ENCODE measurements at places on chromosomes 5 and 9.

DNA sequence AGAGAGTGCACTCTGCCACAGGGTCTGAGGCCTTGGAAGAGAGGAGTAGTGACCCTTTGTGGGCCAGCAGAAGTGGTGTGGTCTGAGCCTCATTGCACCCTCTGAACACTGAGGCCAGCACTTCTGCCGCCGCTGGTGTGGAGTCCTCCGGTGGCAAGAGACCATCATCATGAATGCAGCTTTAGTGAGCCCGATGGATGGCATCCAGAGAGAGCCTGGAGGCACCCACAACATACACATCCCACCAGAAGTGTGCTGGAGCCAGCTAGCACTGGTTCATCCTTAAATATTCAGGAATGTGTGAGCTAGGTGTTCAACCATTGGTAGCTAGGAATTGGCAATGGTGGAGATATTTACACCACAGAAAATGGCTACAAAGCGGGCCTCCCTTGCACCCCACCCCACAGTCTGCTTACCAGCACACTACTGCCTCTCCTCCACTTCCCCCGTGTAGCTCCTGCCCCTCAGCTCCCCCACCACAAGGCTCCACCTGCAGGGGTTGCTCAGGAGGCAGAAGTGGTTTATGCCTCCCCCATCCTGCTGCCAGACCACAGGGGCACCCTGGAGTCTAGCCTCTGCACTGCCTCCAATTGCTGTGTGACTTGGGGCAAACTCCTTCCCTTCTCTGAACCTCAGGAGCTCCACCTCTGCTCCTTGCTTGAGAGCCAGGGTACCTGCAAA is 16.4 kb downstream of the SLC6A7 start:
- no peak for DNase-seq

DNA sequence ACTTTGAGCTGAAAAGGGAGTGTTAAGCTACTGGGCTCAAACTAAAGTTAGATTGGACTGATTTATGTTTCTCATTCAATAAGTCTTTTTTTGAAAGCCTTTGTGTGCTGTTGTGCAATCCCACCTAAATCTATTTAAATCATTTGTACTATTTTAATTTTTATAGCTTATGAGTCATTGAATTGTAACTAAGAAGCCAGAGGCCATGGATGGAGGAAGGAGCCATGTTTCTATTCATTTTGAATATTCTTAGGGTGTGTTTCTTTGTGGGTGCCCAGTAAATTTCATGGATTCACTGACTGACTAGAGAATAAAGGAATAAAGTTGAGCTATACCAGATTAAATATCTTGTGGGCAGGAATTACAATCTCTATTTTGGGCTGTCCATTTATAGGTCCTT is 238.5 kb downstream of the KIF4B start:
- DNase-seq: no peak

GRCh38 chr9:118577121-118577520 is 792.1 kb downstream of the BRINP1 start:
- DNase-seq: no peak

DNA sequence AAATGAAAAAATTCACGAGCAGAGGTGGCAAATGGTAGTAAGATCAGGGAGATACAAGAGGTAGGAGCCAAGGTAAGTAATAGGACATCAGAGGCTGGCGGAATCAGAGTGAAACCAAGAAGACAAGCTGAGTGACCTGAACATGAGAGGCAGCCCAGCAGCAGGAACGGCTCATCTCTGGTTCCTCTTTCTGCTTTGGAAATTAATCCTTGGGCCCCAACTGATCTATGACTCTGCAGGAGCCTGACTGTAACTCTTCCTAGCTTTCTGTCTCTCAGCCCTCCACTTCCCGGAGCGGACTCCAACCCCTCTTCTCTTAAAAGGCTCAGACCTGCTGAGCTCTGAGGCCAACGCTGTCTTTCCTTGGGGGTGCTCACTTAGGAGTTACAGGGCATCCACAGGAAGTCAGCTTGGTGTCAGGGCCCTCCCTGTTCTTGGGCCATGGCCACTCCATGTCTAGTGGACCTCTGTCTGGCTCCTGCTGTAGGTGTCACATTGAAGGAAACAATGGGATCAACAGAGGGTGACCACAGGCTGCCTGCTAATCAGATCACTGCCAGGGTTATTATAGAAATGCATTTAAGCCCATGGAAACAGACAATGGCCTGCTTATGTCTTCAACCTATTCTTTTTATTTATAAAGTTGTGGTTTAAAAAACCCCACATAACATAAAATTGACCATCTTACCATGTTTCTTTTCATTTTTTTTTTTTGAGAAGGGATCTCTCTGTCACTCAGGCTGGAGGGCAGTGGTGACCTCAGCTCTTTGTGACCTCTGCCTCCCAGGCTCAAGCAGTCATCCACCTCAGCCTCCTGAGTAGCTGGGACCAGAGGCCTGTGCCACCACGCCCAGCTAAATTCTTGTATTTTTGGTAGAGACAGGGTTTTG is 22.5 kb upstream of the SHB start:
- DNase-seq: no peak

- DNase-seq: no peak
Measured at GRCh38 chr9:98031935-98032334, 24.6 kb upstream of the NANS start.

GRCh38 chr9:68683433-68683832 is 21.6 kb upstream of the PIP5K1B start:
- DNase-seq: no peak

DNA sequence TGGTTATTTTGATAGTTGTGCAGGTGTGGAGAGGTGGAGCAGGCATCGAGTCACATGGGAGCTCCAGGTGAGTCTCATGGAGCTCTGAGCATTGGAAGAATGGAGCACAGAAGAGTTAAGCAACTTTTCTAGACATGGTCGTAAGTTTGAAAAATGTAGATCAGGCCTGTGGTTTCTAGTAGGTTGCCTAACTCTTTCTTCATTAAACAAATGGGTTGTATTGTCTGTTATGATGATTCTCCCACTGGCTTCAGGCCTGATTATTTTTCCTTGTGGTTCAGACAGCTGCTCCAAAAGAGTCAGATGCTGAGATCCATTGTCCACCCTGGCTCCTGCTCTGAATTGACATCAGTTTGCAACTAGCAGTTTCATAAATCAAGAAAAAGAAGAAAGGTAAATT is 80.3 kb upstream of the RPS23 start:
- DNase-seq: no peak

- DNase-seq: no peak
Measured at GRCh38 chr5:137741718-137742117, 5.8 kb upstream of the KLHL3 start.

- DNase-seq: no peak
Measured at GRCh38 chr9:115207003-115207836, 89.3 kb upstream of the TNC start.

DNA sequence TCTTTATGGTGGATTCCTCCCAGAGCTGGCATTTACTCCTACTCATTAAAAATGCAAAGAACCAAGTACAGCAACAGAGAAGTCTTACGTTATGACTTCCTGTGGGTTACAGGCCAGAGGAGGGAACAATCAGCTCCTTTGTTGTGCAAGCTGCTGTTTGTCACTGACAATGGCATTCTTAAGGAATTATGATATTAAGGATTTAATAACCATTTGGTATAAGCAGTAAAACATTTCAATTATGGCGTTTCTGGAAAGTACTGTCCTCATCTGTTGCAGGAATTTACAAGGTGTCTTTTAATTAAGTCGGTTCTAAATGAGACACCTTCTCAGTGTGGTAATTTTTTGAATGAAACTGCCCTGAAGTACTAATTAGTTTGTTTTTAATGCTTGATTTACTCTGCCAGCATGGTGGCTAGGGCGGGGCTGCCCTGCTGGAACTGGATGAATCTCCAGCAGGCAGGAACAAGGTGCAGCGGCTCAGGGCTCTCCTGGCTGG is 49.1 kb upstream of the VDAC1 start:
- no peak for DNase-seq

- no peak for DNase-seq
Measured at GRCh38 chr5:159071382-159071781, 28.3 kb downstream of the EBF1 start.

DNA sequence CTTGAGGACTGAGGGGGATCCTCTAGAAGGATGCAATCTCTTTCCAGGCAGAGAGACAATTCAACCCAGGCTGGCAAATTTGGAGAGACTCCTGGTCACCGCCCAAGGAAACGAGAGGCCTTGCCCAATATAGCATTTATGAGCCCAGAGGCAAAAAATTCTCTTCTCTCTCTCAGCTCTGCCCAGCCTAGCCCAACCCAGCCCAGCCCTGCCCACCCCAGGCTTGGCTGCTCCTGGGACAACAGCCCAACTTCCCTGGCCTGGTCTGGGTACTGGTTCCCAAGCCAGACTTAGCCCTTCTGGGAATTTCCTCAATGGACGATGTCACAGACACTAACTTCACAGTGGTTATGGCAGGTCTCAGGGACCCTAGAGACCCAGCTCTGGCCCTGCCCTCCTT is 116.5 kb downstream of the PSD2 start:
- no peak for DNase-seq

- no peak for DNase-seq
Measured at GRCh38 chr5:67133217-67133616, 63.4 kb downstream of the CD180 start.

DNA sequence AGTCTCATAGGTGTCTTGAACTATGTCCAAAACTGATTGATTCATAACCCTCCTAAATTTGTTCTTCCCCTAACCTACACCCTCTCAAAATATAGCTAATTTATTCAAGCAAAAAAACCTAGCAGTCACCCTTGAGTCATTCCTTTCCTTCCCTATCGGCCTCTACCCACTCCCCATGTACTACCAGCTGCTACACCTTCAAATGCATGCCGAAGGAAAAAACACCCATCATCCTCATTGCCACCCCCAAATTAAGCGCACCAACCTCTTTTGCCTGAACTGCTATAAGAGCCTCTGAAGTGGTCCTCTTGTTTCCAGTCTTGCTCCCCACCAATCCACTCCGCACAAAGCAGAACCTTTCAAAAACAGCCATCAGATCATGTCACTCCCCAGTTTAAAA is 12.6 kb downstream of the LIFR start:
- no peak for DNase-seq

DNA sequence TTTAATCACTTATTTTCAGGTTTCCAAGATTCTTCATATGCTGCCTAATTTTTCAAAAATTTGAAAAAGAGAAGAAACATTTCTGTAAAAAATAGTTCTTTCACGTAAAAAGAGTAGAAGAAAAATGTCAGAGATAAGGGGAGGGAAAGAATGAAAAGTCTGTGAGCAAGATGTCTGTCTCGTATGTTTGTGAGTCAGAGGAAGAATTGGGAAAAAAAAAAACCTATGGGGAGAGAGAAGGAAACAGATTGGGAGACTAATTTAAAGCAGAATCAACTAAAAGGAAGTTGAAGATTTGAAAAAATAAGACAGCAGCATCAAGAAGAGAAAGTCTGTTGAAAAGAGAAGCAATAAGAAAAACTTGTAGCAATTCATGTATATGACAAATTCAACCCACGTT is 456.3 kb downstream of the HINT1 start:
- DNase-seq: no peak

DNA sequence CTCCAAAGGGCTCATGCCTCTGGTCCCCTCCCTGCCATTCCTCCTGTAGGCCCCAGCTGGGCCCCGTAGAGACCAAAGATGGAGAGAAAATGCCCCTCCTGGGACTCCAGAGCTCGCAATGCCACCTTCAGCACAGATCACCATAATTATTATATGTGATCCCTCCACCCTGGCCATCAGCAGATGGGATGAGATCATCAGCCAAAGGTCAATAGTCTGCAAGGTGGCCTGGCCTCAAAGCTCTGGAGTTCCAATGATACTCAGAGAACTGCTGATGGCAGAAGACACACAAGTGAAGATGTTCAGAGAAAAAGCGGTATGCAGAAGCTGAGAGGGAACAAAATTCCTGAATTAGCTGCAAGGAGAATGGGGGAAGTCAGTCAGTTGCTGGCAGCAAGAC is 5.0 kb downstream of the RPP25L start:
- DNase-seq: no peak

GRCh38 chr5:147037515-147038205 is 159.1 kb upstream of the PPP2R2B start:
- DNase-seq: no peak

DNA sequence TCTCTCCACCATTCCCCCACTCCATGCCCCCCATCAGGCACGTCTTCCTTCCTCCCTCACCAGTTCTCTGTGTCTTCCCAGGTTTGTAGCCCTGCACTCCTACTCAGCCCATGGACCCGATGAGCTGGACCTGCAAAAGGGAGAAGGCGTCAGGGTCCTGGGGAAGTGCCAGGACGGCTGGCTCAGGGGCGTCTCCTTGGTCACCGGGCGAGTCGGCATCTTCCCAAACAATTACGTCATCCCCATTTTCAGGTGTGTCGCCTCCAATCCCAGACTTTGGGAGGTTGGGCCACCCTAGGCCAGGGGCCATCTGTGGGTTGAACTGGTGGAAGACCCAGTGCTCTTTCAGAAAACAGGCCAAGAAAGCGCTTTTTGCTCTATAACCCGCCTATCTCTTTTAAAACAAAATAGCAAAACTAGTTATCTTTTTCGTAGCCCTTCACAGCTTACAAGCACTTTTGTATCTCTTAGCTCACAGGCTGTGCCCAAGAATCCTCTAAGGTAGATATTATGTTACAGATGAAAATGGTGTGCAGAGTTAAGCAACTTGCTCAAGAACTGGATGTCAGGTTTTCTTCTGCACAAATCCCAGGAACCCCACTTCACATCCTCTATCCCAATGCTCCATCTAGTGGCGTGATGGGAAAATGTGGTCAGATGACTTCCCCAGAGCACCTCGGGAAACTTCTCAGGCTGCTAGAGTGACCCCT is 56.2 kb downstream of the PLAC8L1 start:
- no peak for DNase-seq

DNA sequence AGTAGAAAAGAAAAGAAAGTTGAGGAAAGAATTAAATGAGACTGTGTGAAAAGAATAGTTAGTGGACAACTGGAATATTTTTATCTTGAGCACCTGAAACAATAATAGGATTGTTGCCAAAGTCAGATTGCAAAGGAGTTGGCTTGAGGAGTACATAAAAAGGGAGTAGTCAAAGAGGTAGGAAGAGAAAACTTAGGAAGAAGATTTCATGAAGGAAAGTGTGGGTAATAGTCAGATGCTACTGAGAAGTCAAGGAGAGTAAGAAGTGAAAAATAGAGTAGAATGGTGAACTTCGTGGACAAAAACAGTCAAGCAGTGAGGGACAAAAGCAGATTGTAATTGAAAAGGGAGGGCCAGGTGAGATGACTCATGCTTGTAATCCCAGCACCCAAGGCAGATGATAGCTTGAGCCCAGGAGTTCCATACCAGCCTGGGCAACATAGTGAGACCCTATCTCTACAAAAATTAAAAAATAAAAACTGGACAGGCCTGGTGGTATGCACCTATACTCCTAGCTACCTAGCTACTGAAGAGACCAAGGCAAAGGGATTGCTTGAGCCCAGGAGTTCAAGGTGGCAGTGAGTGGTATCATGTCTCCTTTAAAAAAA is 178.9 kb downstream of the NIPBL start:
- DNase-seq: no peak

Data from esophagus squamous epithelium (tissue), 5 donors.